Stimulated activated CD8-positive, alpha-beta memory T cell treated with anti-CD3 and anti-CD28 coated beads, Interleukin-4, amount 100 ng/mL, for 1 hour (primary cell): ENCODE measurements at places on chromosomes 6 and 20.

DNA sequence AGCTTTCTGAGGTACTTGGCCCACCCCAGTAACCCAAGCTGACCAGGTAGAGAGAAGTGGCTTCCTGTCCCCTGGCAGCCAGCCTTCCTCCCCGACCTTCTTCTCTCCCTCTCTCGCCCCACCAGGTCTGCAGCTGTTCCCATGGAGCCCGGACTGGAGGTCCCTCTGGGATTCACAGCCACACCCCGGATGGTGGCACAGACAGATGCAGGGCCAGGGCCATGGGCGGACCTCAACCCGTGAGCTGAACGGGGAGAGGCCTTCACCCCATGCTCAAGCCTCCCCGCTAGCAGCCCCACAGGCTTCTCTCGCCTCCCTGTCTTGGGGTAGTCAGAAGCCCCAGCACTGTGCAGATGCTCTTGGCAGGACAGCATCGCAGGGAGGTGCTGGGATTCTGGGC lies 41.3 kb downstream of the CPXM1 start:
- no peak for DNase-seq

DNA sequence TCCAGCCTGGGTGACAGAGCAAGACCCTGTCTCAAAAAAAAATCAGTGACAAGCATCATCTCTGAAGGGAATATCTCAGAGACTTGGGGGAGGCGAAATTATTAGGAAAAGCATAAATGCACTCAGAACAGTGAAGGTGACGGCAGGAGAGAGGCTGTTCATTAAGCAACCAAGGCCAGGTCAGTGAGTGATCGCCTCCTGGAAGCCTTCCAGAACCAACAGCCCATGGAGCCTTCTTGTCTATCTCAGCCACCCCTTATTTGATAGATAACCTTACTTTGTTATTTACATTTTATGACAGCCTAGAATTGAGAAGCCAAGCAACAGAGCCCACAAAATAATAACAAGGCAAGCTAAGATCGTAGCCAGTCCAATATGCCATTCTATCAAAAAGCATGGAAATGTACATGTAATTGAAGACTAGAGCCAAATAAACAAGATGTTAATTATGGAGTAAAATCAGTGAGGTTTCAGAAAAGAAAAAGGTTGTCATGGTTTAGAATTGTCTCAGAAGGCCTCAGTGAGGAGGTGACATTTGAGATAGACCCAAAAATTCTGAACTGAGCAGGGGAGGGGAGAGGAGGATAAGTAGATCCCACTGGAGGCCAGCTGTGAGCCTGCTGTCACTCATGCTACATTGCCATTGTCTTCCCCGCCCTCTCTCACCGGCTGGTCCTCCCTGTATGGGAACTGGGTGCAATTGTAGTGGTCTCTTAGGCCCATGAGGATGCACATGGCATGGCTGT lies 17.8 kb downstream of the BNIP5 start:
- no peak for DNase-seq

GRCh38 chr6:39843305-39844020 lies 51.3 kb downstream of the DAAM2 start:
- no peak for DNase-seq

GRCh38 chr20:45842169-45842812 lies 8.7 kb downstream of the SNX21 start:
- no peak for DNase-seq

GRCh38 chr6:39199231-39199940 lies 29.9 kb downstream of the KCNK5 start:
- no peak for DNase-seq
